ENCODE measurements at places on chromosomes 2 and 18. TPM values are rescaled to one million over a fixed set of nuclear protein-coding genes. Genes with fewer than 3 reads are reported as not detected.

DNA sequence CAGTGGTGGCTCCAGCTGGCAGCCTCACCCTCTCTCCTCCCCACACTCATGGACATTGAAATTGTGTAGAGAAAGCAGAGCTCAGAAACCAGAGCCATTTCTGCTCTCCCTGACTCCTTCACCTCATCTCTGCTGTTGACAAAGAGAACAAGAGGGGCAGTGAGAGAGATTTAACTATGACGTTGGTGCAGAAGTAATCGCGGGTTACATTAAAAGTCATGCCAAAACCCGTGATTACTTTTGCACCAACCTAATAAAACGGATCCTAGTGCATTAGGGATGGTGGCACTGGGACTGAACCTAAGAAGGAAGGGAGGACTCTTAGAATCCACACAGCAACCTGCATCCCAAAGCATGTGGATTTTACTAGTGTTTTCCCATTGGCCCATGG is 113.3 kb upstream of the CDC42EP3 start:
- no peaks in the 10 kb centered on the region for H3K27me3 ChIP-seq
- DNase-seq: no peak
- H3K4me1 ChIP-seq: peaks cover 15% of the 10 kb centered on the region
- H3K36me3 ChIP-seq: no peaks in the 10 kb centered on the region
- H3K4me3 ChIP-seq: no peak overlapping the region

GRCh38 chr2:30185178-30185577 is 38.4 kb downstream of the YPEL5 start:
- no peaks in the 10 kb centered on the region for H3K4me1 ChIP-seq
- H3K36me3 ChIP-seq: no peaks in the 10 kb centered on the region
- DNase-seq: no peak
- H3K27ac ChIP-seq: no peak overlapping the region
- H3K27me3 ChIP-seq: peaks cover 77% of the 10 kb centered on the region

GRCh38 chr18:25455646-25456045 is 103.7 kb upstream of the ZNF521 start:
- H3K4me3 ChIP-seq: no peak overlapping the region
- H3K27ac ChIP-seq: no peak overlapping the region
- no peaks in the 10 kb centered on the region for H3K4me1 ChIP-seq
- peaks cover 38% of the 10 kb centered on the region for H3K27me3 ChIP-seq
- no peak for DNase-seq

The NAT8 gene
- not detected for total RNA-seq

The DIS3L2 gene
- total RNA-seq: 46.0 TPM

The RFTN2 gene
- total RNA-seq: 0.05 TPM

Measured in Calu3 (cell line).